Activated CD4-positive, alpha-beta T cell treated with anti-CD3 and anti-CD28 coated beads for 36 hours (primary cell): ENCODE measurements at places on chromosomes 3 and 15. TPM values are rescaled to one million over a fixed set of nuclear protein-coding genes. Genes with fewer than 3 reads are reported as not detected.

GRCh38 chr3:77655396-77655795, 615.5 kb downstream of the ROBO2 start:
- no peaks in the 10 kb centered on the region for H3K27me3 ChIP-seq
- H3K27ac ChIP-seq, result no peak overlapping the region
- no peak overlapping the region for H3K4me3 ChIP-seq
- H3K36me3 ChIP-seq, result no peaks in the 10 kb centered on the region
- no peaks in the 10 kb centered on the region for H3K4me1 ChIP-seq
- no peak for DNase-seq

Gene ZKSCAN7
- total RNA-seq, result 2.0 TPM

Gene SQOR
- 105 TPM for total RNA-seq

GRCh38 chr15:60894347-60894746, 334.8 kb downstream of the RORA start:
- no peaks in the 10 kb centered on the region for H3K36me3 ChIP-seq
- H3K4me1 ChIP-seq, result peaks cover 25% of the 10 kb centered on the region

- H3K36me3 ChIP-seq, result no peaks in the 10 kb centered on the region
- no peaks in the 10 kb centered on the region for H3K27me3 ChIP-seq
- no peaks in the 10 kb centered on the region for H3K4me1 ChIP-seq
- no peak for DNase-seq
Measured at GRCh38 chr3:60746695-60747416, 504.4 kb downstream of the FHIT start.

DNA sequence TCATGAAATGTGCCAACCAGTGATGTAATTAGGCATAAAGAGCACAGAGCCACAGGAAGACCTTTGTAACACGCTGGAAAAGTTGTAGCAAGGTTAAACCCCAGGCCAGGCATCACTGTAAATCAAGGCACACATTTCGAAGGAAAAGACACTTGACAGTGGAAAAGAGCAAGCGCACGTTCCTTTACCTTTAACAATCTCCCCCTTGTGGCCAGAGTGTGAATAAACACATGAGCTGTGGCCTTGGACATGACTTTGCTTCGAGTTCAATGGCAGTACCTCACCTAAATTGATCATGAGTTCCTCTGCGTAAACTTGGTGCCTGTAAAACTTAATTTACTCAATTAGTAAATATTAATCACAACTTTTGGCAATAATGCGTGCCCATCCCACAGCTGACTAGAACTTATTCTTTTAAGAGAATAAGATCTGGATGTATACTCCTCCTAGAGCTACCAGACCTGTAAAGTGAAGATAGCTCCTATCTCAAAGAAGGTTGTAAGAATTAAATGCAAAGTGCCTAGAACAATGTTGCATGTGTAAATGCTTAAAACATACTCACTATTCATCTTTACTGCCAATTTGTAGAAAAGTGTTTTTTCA, 757.0 kb upstream of the NECTIN3 start:
- H3K4me3 ChIP-seq, result no peak overlapping the region
- DNase-seq, result peak; percentile 67
- H3K27me3 ChIP-seq, result peaks cover 3% of the 10 kb centered on the region
- H3K27ac ChIP-seq, result no peak overlapping the region
- no peaks in the 10 kb centered on the region for H3K36me3 ChIP-seq
- H3K4me1 ChIP-seq, result peaks cover 2% of the 10 kb centered on the region

Gene TICRR
- 28.9 TPM for total RNA-seq

DNA sequence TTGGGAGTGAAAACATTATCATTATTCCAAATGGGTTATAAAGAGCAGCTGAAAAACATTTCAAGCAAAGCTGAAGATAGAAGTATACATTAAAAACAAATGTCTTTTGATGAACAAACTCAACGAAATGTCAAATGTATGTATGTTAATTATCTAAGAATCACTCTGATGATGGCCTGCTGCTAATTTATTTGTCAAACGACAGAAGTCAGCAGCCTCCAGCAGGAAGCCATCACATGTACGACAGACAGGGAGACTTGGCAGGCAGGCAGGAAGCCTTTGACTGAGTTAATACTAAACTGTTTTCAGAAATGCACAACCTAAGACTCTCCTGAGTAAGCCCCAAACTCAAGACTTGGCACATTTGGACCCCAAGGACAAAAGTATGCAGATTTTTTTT, 491.1 kb downstream of the ZNF385D start:
- no peaks in the 10 kb centered on the region for H3K36me3 ChIP-seq
- no peaks in the 10 kb centered on the region for H3K4me1 ChIP-seq
- H3K27ac ChIP-seq, result no peak overlapping the region
- no peak overlapping the region for H3K4me3 ChIP-seq

Gene C3orf20
- not detected for total RNA-seq

DNA sequence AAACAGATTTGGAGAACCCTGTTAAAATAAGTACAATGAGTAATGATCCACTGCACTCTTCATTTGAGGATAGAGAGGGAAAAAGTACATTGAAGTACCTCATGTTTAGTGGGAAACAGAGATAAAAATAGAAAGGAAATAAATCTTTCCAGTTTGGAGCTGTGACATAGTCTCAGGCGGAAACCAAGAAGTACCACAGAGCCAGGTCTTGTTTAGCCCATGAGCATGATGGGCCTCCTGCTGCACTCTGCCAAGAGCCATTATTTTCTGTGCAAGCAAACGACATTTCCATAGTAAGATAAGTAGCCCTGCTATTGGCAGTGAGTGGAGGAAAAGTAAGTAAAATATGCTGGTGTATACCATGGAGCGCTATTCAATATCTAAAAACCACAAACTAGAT, 796.1 kb downstream of the TBL1XR1 start:
- H3K27me3 ChIP-seq, result no peaks in the 10 kb centered on the region
- no peak overlapping the region for H3K27ac ChIP-seq
- H3K4me1 ChIP-seq, result no peaks in the 10 kb centered on the region
- H3K36me3 ChIP-seq, result no peaks in the 10 kb centered on the region
- DNase-seq, result no peak

Gene CDHR4
- 0.32 TPM for total RNA-seq

DNA sequence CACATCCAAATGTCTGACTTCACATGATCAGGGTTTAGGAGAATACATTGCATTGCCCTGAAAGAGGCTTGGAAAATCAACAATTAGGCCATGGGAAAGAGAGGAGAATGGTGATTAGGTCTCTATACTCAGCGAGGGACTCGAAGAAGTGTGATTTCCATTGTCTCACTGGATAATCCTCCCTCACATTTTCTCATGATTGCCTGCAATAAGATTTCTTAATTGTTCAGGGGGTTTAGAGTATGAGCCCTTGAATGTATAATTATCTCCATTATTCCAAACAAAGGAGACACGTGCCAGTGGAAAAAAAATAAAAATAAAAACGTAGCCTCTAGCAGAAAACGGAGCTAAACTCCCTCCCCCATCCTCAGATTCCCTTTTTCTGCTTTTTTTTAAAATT, 173.2 kb downstream of the TPRG1 start:
- H3K4me1 ChIP-seq, result peaks cover 2% of the 10 kb centered on the region
- H3K36me3 ChIP-seq, result no peaks in the 10 kb centered on the region
- no peaks in the 10 kb centered on the region for H3K27me3 ChIP-seq
- H3K4me3 ChIP-seq, result no peak overlapping the region
- H3K27ac ChIP-seq, result no peak overlapping the region

Gene PRSS50
- not detected for total RNA-seq

DNA sequence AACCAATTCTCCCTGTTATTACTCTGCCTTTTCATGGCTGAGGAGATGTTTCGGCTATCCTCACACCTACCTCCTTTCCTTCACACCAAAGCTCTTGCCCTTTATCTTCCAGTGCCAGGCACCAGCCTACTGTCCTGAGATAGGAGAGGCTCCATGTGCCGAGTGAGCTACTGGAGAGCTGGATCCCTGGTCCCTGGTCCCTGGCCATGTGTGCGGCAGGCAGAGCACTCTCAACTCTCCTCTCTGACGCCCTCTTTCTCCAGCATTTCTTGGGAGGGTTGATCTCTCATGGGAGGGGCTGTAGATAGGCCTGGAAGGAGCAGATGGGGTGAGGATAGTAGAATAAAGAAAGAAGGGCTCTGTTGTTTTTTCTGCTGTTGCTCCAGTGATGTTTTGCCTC, 277.1 kb upstream of the UMPS start:
- H3K36me3 ChIP-seq, result no peaks in the 10 kb centered on the region
- no peak overlapping the region for H3K4me3 ChIP-seq
- no peaks in the 10 kb centered on the region for H3K4me1 ChIP-seq
- peaks cover 14% of the 10 kb centered on the region for H3K27me3 ChIP-seq
- H3K27ac ChIP-seq, result no peak overlapping the region

Gene ADAMTS9
- total RNA-seq, result not detected

GRCh38 chr3:50676031-50676705, 1.4 kb downstream of the DOCK3 start:
- no peak overlapping the region for H3K27ac ChIP-seq
- DNase-seq, result no peak
- H3K27me3 ChIP-seq, result peaks cover 44% of the 10 kb centered on the region
- no peaks in the 10 kb centered on the region for H3K36me3 ChIP-seq
- H3K4me1 ChIP-seq, result peaks cover 10% of the 10 kb centered on the region

- no peaks in the 10 kb centered on the region for H3K4me1 ChIP-seq
- no peak for DNase-seq
- H3K27me3 ChIP-seq, result no peaks in the 10 kb centered on the region
- H3K4me3 ChIP-seq, result no peak overlapping the region
- no peak overlapping the region for H3K27ac ChIP-seq
Measured at GRCh38 chr3:82093641-82094040, 332.2 kb upstream of the GBE1 start.

GRCh38 chr3:37935756-37936666, 54.6 kb upstream of the VILL start:
- H3K27ac ChIP-seq, result no peak overlapping the region
- H3K4me3 ChIP-seq, result no peak overlapping the region
- no peaks in the 10 kb centered on the region for H3K4me1 ChIP-seq

GRCh38 chr3:64473466-64473865, 214.3 kb downstream of the ADAMTS9 start:
- H3K36me3 ChIP-seq, result no peaks in the 10 kb centered on the region
- H3K4me3 ChIP-seq, result no peak overlapping the region
- H3K27ac ChIP-seq, result no peak overlapping the region
- peaks cover 30% of the 10 kb centered on the region for H3K27me3 ChIP-seq

Gene SEMA6D
- not detected for total RNA-seq

GRCh38 chr15:79724804-79725203, 172.0 kb downstream of the MTHFS start:
- DNase-seq, result no peak
- H3K36me3 ChIP-seq, result no peaks in the 10 kb centered on the region
- peaks cover 28% of the 10 kb centered on the region for H3K27me3 ChIP-seq
- H3K4me3 ChIP-seq, result no peak overlapping the region
- H3K4me1 ChIP-seq, result no peaks in the 10 kb centered on the region
- H3K27ac ChIP-seq, result no peak overlapping the region

DNA sequence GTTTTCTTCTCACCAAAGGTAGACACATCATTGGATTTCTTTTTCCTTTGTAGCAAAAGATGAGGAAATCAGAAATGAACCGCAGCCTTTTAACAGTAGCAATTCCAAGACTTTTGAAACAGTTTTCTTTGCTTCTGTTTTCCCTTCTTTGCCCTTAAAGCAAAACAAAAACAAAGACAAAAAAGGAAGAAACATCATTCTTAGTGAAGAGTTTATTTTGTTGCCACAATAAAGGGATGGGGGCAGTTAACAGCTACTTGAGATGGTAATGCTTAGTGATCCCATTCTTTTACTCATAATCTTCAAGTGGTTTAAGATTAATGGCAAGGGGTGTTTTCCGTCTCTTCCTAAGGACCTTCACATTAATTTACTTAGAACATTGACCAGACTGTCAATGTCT, 218.8 kb downstream of the MEIS2 start:
- H3K27ac ChIP-seq, result no peak overlapping the region
- no peak for DNase-seq
- H3K4me1 ChIP-seq, result peaks cover 31% of the 10 kb centered on the region
- H3K4me3 ChIP-seq, result no peak overlapping the region
- no peaks in the 10 kb centered on the region for H3K36me3 ChIP-seq

Gene SUCNR1
- total RNA-seq, result not detected

- no peaks in the 10 kb centered on the region for H3K36me3 ChIP-seq
- no peak overlapping the region for H3K4me3 ChIP-seq
- H3K4me1 ChIP-seq, result no peaks in the 10 kb centered on the region
- H3K27me3 ChIP-seq, result peaks cover 5% of the 10 kb centered on the region
- DNase-seq, result no peak
Measured at GRCh38 chr3:193761969-193762368, 169.0 kb downstream of the OPA1 start.

Gene SOX2
- total RNA-seq, result not detected

GRCh38 chr3:41846850-41847249, 115.1 kb downstream of the ULK4 start:
- peak; percentile 30 for DNase-seq
- H3K4me1 ChIP-seq, result peaks cover 18% of the 10 kb centered on the region
- H3K27me3 ChIP-seq, result no peaks in the 10 kb centered on the region
- no peak overlapping the region for H3K27ac ChIP-seq

GRCh38 chr3:66140743-66141372, 79.9 kb upstream of the SLC25A26 start:
- H3K36me3 ChIP-seq, result no peaks in the 10 kb centered on the region
- no peak overlapping the region for H3K27ac ChIP-seq
- H3K4me1 ChIP-seq, result no peaks in the 10 kb centered on the region
- DNase-seq, result no peak

GRCh38 chr3:58236527-58237237, 910 bp upstream of the ABHD6 start:
- peaks cover 6% of the 10 kb centered on the region for H3K27me3 ChIP-seq
- peak overlapping the region; percentile 82 for H3K4me3 ChIP-seq
- DNase-seq, result no peak

DNA sequence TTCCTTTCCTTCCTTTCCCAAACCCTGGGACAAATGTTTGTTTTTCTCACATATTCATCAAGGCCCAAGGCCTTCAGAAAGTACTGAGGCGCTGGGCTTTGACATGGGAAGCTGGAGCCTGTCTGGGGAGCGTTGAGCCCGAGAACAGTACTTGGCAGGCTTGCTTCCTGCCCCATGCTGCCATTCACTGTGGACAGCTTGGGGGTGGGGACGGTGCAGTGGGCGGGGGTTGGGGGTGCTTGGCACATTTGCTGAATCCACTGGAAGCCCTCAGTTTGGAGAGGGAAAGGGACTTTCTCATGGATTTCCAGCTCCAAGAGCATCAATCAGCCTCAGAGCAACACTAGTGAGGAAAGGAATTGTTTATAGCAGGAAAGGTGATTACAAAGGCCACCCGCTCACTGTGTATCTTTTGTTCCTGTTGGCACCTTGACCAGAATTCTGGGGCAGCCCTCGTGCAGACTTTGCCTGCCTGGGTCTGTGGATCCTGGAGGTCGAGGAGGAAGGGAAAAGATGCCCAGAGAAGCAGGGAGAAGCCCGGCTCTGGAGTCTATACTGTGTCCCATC, 199.8 kb upstream of the RGMA start:
- H3K4me1 ChIP-seq, result no peaks in the 10 kb centered on the region
- H3K4me3 ChIP-seq, result no peak overlapping the region
- no peak overlapping the region for H3K27ac ChIP-seq
- DNase-seq, result no peak
- peaks cover 6% of the 10 kb centered on the region for H3K27me3 ChIP-seq
- no peaks in the 10 kb centered on the region for H3K36me3 ChIP-seq

DNA sequence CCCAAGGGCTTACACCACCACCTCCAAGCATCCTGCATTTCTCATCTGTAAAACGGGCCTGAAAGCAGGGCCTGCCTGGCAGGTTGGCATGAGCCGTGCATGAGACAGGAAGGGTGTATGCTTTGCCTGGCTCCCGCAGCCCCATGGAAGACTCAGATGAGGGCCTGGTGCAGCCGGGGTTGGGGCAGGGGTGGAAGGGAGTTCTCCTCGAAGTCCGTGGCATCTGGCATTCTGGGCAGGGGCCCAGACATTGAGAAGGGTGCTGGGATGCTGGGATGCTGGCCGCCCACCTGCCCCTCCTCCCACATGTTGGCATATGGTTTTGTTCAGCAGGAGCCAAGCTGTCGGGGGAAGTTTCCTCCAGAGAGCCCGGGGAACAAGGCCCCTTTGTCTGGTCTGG, 13.0 kb upstream of the FBLN2 start:
- peaks cover 9% of the 10 kb centered on the region for H3K4me1 ChIP-seq
- H3K27ac ChIP-seq, result no peak overlapping the region
- peaks cover 5% of the 10 kb centered on the region for H3K27me3 ChIP-seq
- H3K4me3 ChIP-seq, result no peak overlapping the region

Gene GOLGA6D
- not detected for total RNA-seq

Gene MRPS11
- total RNA-seq, result 58.3 TPM
